Left lung (tissue), 14 donors: ENCODE measurements at places on chromosomes 6 and 20.

DNA sequence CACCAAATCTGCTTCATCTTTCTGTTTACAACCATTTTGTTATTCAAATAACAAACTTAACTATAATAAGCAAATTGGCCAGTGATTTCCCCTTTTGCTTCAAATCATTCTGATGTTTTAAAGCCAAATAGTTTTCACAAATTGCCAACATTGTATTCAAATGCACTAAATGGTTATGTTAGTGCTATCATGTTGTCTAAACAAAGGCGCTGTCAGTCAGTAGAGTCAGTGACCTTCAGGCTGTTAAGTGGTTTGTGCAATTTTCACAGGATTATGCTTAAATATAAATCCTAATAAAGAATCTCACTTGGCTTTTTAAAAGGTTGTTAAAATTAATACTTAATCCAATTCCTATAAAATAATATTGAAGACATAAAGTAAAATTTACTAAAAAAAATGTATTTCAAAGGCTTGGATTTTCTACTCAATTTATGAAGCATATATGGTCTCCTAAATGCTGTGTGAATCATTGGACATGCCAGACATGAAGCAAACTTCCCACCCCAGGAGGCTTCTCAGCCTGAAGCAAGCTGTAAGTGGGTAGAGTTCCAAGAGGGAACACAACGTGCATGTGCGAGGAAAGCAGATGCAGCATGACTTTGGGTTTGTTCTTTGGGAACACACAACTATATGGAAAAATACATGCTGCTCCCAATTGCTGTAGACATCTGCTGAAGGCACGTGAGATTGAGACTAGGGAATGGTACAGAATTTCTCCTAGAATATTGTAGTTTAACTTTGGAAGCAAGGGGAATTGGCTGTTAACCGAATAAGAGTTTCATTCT, 54.9 kb downstream of the RSPO3 start:
- DNase-seq, result peak; percentile 28
- H3K4me3 ChIP-seq, result no peak overlapping the region
- no peak overlapping the region for H3K27ac ChIP-seq
- no peaks in the 10 kb centered on the region for H3K36me3 ChIP-seq

DNA sequence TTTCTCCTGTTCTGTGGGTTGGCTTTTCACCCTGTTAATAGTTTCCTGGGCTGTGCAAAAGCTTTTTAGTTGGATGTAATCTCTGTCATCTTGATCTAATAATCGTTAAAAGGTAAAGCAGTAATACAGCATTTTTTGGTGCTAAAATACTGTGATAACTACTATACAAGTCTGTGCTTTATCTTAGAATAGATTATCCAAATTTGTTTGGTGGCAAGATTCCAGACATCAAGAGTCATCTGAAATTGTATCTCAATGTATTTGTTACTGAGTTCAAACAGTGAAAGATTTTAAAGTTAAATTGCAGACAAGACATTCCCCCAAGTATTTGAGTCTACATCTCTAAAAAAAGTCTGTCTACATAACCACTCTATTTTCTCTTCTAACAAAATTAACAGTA, 18.8 kb downstream of the TBPL1 start:
- no peaks in the 10 kb centered on the region for H3K4me1 ChIP-seq
- H3K27me3 ChIP-seq, result no peaks in the 10 kb centered on the region
- DNase-seq, result no peak

DNA sequence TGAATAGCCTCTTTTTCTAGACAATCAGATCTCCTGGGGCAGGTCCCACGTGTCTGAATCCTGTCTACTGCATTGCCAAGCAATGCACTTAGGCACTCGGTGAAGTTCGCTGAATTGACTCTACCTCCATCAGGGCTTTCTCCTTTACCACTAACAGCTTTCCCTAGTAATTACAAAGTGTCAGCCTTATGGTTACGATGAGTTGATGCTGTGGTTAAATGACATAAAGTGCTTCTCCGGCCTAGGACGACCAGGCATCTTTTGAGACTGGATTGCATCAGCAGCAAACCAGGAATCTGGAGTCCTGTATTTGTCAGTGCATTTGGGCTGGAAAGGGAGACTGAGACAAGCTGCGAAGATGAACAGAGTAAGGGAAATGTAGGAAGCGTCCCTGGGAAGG, 21.5 kb downstream of the NOX3 start:
- no peaks in the 10 kb centered on the region for H3K4me1 ChIP-seq
- DNase-seq, result no peak
- no peak overlapping the region for H3K4me3 ChIP-seq
- H3K27ac ChIP-seq, result no peak overlapping the region

GRCh38 chr6:113662093-113662665, 195.0 kb upstream of the MARCKS start:
- no peak overlapping the region for H3K27ac ChIP-seq
- no peaks in the 10 kb centered on the region for H3K27me3 ChIP-seq
- H3K4me1 ChIP-seq, result peaks cover 14% of the 10 kb centered on the region
- DNase-seq, result no peak

- peaks cover 25% of the 10 kb centered on the region for H3K27me3 ChIP-seq
- peaks cover 27% of the 10 kb centered on the region for H3K4me1 ChIP-seq
- peak overlapping the region; percentile 91 for H3K27ac ChIP-seq
- peak; percentile 97 for DNase-seq
Measured at GRCh38 chr20:19757487-19758132, 448 bp upstream of the RIN2 start.

GRCh38 chr6:36242161-36242560, 27.7 kb upstream of the PNPLA1 start:
- H3K4me1 ChIP-seq, result no peaks in the 10 kb centered on the region
- H3K27me3 ChIP-seq, result no peaks in the 10 kb centered on the region
- H3K4me3 ChIP-seq, result no peak overlapping the region
- no peak overlapping the region for H3K27ac ChIP-seq
- H3K36me3 ChIP-seq, result no peaks in the 10 kb centered on the region
- DNase-seq, result no peak

DNA sequence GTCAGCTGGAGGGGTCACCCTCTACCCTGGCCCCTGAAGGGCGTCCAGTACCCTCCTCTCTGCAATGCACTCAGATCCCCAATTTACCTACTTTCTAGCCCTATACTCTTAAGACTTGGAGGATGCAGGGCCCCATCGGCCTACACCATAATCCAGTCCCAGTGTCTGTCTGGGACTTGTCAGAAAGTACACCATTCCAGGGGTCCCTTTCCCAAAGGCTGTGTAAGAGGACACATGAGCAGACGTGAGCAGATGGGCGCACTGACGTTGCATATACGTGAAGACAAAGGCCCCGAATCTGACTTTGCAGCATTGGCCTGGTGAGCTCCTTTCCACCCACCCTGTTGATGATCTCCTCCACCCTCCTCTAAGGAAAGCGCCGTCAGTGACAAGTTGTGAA, 20.9 kb upstream of the SMOC2 start:
- no peak for DNase-seq
- H3K4me3 ChIP-seq, result no peak overlapping the region
- no peaks in the 10 kb centered on the region for H3K27me3 ChIP-seq
- H3K4me1 ChIP-seq, result peaks cover 5% of the 10 kb centered on the region

DNA sequence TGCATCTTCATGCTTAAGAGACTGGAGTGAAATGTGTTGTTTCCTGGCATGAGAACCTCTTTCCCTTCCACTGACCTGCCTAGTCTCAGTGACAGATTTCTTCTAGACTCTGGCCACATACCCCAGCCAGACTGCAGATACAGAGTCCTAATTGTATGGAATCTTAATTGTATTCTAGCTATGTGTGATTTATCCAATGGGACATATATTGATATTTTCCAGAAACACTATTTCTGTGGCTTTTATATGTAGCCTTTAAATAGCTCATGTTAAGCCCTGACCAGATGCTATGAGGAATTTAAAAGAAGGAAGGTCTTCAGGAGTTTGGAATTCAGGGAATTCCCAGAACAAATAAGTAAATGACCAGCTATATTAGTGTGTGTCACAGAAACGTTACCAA, 99.0 kb downstream of the FIG4 start:
- no peaks in the 10 kb centered on the region for H3K27me3 ChIP-seq
- peaks cover 19% of the 10 kb centered on the region for H3K4me1 ChIP-seq
- H3K27ac ChIP-seq, result no peak overlapping the region
- H3K4me3 ChIP-seq, result no peak overlapping the region
